ENCODE measurements at places on chromosomes 3 and 15.

GRCh38 chr3:137796993-137797392, 32.9 kb downstream of the SOX14 start:
- DNase-seq: no peak

DNA sequence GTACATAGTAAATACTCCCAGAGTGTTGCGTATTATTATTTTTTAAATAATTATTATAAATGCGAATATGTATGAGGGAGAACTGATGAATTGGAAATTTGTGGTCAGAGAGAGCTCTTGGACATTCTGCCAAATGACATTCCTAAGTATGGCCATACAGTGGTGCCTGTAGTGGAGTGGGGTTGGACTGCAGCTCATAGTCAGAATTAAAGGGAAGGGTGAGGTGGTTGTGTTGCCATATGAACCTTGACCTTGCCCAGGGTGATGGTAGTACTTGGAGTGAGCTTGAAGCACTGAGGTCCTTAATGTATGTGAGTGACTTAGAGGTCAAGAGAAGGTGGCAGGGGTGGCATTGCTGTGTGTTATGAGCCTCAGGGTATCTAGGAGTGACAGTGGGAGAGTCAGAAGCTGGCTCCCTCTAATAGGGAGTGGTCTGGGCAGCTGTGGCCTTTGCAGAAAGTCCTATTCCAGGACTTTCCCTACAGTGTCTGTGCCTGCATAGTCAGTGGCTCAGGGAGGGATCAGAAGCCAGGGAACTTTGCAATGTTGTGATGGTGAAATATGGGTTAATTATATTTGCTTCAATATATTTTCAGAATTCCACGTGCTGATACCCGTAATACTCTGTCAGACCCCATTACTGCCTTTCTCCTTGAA, 26.2 kb downstream of the PDE8A start:
- DNase-seq: no peak

GRCh38 chr3:63493101-63493500, 159.4 kb upstream of the SNTN start:
- no peak for DNase-seq

DNA sequence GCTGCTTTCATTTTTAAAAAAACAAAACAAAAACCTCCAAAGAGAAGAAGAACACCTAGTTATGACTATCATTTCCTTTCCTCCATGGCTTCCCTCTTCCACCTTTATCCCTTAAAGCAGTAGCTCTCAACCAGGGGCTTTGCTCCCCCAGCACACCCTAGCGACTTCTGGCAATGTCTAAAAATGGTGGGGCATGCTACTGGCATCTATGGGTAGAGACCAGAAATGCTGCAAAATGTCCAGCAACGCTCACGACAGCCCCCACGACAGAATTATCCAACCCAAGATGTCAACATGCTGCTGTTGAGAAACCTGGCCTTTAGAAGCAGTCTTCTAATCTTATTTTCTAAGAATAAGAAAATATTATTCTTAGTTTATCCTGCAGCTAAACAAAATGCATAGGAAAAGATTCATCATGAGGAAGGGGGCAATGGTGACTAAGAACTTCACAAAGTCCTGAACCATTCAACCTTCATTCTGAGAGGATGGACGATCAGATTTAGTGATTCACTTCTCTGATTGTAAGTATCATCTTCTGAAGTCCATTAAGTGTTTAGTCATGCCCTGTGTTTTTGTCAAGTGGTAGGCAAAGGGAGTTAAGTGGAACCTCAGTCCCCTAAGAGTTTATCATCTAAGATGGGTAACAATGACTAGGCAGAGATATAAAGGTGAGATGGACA, 81.7 kb downstream of the CCNL1 start:
- DNase-seq: no peak

DNA sequence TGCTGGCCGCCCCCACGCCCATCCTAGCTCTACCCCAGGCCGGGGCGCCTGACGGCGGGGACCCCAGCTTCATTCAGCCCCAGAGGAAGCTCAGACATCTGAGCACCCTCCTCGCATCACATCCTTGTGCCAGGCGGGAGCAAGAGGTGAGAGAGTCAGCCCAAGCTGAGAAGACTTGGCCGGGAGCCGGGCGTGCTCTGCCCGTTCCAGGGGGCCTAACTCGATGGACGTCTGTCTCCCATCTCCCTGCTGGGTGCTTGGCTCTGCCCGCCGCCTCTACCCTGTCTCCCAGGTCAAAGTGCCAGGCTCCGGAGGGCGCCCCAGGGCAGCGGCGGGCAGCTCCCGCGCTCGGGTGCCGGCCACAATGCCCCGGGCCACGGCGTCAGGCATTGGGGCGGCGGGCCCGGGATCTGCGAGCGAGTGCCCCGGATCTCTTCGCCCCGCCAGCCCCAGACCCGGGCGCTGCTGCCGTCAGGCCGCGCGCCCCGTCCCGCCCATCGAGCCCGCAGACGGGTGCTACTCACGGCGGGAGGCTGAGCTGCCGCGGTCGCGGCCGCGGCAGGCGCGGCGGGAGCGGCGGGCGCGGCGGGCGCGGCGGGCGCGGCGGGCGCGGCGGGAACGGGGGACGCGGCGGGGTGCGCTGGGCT, 388 bp downstream of the DAPK2 start:
- DNase-seq: peak; percentile 81

GRCh38 chr3:134249296-134249841, 1.3 kb downstream of the RYK start:
- no peak for DNase-seq

DNA sequence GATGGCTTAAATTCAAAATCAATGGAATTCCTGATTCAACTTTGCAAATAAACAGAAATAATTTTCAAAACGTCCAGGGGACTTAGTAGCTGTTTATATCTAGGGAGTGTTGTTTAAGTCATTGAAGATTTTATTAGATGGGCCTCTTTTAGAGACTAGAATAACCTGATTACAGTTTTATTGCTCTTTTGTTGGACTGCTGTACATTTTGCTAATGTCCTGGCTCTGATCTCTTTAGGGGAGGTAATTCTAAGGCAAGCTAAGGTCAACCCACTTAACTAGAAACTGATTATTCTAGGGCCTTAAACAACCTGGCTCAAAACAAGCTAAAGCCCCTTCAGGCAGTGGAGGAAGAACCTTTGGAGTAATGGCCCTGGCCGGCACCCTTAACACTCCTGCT, 62.0 kb upstream of the MYZAP start:
- no peak for DNase-seq

DNA sequence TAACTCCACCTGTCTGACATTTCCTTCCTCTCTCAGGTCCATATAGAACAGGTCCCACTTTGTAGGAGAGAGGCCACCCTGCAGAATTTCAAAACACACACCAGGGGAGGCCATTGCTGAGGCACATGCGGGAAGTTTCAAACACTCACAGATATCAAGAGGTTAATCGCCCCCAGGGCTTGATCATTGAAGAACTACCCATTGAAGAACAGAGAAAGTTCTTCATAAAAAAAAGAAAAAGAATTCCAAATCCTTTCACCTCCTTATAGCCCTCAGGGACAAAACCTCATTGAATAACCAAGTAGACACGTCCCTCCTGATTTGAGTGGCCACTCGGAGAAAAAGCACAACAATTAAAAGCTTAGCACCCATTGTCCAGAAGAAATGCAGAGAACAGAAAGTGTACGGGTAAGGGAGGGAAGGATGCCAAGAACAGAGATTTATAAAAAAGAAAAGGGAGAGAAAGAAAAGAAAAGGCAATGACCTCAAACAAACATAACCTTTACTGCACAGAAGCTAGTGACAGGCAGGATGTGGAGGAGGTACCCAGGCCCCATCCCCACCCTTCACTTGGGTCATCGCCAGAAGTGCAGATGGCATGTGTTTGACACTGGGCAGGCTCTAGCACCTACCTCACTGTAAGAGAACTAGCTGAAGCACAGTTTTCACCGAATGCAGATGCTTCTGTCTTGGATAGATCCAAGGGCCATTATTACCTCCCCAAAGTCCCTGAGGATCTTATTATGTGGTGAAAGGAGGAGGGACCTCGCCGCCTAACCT, 112.3 kb upstream of the HES1 start:
- no peak for DNase-seq

DNA sequence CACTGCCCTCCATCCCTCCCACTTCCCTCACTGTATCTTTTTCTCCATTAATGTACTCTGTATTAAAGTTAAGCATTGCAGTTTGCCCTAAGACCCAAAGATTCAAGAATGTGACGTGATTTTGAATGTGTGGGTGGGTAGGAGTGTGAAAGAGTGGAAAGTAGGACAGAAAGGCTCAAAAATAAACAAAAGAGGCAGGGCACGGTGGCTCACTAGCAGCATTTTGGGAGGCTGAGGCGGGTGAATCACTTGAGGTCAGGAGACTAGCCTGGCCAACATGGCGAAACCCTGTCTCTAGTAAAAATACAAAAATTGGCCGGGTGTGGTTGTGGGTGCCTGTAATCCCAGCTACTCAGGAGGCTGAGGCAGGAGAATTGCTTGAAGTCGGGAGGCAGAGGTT, 18.4 kb downstream of the TFRC start:
- DNase-seq: no peak

DNA sequence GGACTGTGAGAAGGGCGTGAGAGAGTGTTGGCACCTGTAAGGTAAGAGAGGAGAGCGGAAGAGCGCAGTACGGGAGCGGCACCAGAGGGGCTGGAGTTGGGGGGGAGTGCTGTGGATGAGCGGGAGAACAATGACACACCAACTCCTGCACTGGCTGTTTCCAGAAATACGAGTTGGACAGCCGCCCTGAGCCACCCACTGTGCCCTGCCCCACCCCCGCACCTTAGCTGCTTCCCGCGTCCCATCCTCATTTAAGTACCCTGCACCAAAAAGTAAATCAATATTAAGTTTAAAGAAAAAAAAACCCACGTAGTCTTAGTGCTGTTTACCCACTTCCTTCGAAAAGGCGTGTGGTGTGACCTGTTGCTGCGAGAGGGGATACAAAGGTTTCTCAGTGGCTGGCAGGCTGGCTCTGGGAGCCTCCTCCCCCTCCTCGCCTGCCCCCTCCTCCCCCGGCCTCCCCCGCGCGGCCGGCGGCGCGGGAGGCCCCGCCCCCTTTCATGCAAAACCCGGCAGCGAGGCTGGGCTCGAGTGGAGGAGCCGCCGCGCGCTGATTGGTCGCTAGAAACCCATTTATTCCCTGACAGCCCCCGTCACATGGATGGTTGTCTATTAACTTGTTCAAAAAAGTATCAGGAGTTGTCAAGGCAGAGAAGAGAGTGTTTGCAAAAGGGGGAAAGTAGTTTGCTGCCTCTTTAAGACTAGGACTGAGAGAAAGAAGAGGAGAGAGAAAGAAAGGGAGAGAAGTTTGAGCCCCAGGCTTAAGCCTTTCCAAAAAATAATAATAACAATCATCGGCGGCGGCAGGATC, at the start of gene SOX2:
Gene SOX2, plus strand, starts transcription at position 601 of the 811 bp plus-strand sequence. CDS start 436 bp downstream, outside the sequence.
- peak; percentile 82 for DNase-seq

DNA sequence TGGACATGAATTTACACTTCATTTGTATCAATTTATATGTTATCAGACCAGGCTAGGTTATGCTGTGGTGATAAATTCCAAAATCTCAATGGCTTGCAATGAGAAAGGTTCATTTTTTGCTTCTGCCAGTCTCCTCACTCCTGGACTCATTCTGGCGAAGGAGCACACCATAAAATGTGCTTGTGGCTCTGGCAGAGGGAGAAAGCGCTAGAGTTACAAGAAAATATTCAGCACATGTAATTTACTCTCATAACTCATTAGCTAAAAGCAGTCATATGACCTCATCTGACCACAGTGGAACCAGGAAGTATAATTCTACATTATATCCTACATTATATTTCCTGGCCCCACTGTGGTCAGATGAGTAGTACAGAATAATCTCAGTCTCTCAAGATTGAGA, 193.8 kb downstream of the BCHE start:
- DNase-seq: no peak

- DNase-seq: no peak
These were observed 60.5 kb downstream of the MEGF11 start for GRCh38 chr15:66193066-66193465.

- no peak for DNase-seq
These were observed 27.6 kb downstream of the CPOX start for GRCh38 chr3:98565843-98566242.

GRCh38 chr3:14389716-14390115, 12.7 kb upstream of the SLC6A6 start:
- no peak for DNase-seq

GRCh38 chr3:46965151-46965550, 11.4 kb downstream of the CCDC12 start:
- DNase-seq: no peak

DNA sequence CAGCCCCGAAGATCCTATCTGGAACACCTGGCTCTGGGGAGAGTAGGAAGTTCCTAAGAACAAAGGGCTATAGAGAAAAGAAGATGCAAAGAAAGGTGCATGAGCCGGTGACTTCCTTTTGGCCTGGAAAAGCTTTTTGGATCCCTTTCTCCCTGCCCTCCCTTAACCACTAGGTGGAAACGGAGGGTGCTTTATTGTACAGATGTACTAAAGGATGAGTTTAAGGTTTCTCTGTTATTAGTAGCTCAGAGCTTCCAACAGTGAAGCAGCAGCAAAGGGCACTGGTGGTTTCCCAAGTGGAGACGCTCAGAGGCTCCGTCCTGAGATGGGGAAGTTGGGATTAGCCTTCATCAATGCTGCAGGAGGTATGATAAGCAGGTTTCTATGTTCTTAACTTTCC, 5.9 kb upstream of the ADGRG7 start:
- no peak for DNase-seq

DNA sequence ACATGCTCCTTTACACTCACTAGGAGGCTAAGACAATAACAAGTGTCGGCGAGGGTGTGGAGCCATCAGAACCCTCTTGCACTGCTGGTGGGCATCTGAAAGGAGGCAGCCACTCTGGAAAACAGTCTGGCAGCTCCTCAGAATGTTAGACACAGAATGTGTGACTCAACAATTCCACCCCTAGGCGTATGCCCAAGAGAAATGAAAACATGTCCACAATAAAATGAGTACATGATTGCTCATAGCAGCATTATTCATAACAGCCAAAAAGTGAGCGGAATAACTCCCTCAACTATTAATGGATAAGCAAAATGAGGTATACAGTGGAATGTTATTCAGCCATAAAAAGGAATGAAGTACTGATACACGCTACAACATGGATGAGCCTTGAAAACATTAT, 57.8 kb downstream of the WNT7A start:
- no peak for DNase-seq

DNA sequence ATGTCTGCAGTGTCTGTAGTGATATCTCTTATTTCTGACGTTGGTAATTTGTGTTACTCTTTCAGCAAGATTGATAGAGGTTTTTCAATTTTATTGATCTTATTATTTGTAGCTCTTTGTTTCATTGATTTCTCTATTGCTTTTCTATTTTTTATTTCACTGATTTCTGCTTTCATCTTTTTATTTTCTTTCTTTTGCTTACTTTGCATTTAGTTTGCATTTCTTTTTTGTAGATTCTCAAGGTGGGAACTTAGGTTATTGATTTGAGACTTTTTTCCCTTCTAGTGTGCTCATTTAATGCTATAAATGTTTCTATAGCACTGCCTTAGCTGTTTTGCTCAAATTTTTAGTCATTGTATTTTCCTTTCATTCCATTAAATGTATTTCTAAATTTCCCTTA, 49.5 kb upstream of the GABRG3 start:
- DNase-seq: no peak

DNA sequence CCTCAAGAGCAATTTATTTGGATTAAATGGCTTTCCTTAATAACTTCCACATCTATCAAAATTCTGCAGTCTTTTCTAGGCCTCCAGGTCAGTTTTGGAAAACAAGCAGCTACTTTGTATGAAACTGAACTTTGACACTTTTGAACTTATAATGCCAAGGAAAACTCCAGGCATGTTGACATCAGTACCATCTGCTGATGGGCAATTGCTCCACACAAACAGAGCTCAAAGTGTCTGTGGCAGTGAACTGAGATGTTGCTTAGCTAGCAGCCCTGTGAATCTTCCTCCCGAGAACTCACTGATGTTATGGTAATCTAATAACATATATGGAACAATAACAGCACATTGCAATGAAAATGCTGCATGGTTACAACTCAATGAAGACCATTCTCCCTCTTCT, 250.2 kb downstream of the THRB start:
- no peak for DNase-seq

- DNase-seq: no peak
These were observed 23.7 kb downstream of the CYP11A1 start for GRCh38 chr15:74343797-74344127.

All from aorta (tissue), 5 donors.